Skeletal muscle cell (primary cell): ENCODE measurements at places on chromosomes 5 and 9.

DNA sequence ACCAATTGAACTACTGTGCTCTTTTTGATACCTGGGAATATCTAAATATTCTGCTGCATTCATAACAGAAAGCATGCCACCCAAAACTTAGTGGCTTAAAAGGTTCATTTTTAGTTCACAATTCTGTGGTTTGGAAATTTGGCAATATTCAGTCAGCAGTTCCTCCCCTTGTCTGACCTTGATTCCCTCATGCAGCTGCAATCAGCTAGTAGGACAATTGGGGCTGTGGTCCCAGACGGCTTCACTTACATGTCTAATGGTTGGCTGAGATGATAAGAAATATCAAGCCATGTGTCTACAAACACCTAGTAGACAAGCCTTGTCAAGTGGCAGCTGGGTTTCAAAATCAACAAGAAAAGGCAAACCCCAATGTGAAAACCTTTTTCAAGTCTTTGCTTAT, 51.3 kb downstream of the ANXA1 start:
- DNase-seq = no peak

DNA sequence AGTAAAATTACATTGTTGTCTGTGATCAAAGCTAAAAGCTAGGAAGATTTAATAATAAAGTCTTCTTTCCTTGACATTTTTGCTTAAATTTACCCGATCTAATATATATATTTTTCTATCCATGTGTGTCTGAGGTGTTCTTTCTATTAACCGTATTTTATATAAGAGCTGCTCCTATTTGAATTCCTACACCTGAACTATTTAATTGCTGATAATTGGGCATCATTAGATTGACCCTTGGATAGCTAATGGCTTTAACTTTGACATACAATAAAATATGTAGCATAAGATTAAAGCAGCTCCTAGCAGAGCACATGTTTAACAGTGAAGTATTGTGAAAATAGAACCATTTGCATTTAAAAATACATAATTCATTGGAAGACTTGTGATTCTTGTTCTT, 792.7 kb downstream of the MAT2B start:
- no peak for DNase-seq

GRCh38 chr5:176943816-176944215, 44.7 kb upstream of the HK3 start:
- no peak for DNase-seq

DNA sequence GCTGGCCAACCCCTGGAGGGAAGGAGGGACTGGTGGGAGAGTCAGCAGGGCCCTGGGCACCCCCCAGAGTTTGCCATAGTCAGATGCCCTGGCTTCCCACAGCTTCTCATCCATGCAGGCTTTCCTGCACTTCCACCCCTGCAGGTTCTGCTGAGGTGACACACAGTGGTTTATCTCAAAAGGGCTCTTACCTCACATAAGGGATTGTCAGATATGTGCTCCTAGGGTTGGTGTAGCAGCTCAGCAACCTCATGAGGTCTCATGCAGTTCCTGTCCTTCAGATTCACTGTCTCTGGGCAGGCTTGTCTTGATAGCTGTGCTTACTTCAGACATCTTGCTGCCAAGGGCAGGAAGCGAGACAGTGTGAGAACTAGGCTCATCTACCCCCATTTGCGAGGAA, 143.4 kb downstream of the KDM4C start:
- no peak for DNase-seq

- no peak for DNase-seq
These were observed 12.6 kb downstream of the LIFR start for GRCh38 chr5:38543886-38544285.

- no peak for DNase-seq
These were observed 2.1 kb downstream of the CHSY3 start for GRCh38 chr5:129906177-129906887.

DNA sequence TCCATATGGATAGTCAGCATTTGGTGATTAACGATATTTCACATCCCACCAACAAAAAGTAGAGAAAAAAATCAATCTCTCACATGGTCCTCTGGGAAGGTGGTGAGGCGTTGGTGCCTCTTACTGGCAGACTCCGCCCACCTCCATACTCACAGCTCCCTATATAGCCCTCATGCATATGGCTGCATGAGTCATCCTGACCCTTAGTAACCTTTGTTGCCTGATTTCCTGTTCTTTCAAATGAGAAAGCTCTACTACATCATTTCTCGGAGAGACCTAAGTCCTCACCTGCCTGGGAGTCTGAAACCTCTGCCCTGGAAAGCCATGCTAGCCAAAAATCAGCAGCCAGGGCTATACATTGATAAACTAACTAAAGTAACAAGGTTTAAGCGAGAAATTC, 33.3 kb upstream of the ABCA1 start:
- DNase-seq = peak; percentile 87

GRCh38 chr5:148090773-148091250, 27.0 kb downstream of the SPINK5 start:
- no peak for DNase-seq

GRCh38 chr9:126391713-126392661, 65.4 kb downstream of the MVB12B start:
- DNase-seq = no peak

GRCh38 chr9:131017067-131017466, 8.1 kb downstream of the LAMC3 start:
- no peak for DNase-seq

DNA sequence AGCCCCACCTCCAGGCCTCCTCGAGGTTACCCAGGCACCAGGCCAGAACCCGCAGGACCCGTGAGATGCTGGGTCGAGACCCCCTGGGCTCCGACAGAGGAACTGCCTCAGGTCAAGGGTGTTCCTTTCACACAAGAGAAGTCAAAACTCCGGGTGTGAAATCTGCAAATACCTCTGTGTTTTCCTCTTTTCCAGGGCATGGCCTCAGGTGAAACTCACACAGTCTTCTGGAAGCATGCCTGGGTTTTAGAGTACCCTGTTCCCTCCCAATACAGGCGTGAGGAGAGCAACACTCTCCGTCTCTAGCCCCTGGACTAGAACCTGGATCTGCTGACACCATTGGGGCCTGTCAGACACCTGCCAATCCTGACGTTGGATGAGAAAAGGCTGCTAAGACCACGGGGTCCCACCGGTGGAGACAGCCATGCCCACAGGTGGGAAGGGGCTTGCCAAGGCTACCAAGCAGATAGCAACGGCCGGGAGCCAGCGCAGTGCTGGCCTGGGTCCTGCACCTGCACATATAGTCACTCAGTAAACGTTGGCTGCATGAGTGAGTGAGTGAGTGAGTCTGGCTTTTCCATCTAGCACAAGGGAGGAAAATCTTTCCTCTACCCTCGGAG, 182.0 kb upstream of the PPP1R26 start:
- no peak for DNase-seq

GRCh38 chr5:160375166-160375565, 4.7 kb upstream of the C1QTNF2 start:
- DNase-seq = no peak

- DNase-seq = no peak
These were observed 322.9 kb upstream of the RPS23 start for GRCh38 chr5:82601077-82601476.

DNA sequence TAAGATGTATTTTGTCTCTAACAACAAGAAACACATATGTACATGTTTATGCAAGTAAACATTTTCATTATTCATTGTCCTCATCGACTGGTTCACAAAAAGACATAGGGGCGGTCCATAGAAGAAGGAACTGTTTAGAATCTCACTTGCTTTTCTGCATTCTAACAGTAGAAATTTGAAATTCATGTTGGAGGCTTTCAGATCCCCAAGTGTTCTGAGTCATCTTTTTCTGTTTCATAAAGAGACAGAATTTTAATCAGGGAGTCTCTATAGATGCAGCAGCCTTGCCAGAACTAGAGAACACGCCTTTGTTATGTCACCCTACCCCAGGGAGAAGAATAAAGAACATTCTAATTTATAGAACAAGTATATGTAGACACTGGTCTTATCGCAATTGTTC, 324.3 kb downstream of the GABRG2 start:
- no peak for DNase-seq

DNA sequence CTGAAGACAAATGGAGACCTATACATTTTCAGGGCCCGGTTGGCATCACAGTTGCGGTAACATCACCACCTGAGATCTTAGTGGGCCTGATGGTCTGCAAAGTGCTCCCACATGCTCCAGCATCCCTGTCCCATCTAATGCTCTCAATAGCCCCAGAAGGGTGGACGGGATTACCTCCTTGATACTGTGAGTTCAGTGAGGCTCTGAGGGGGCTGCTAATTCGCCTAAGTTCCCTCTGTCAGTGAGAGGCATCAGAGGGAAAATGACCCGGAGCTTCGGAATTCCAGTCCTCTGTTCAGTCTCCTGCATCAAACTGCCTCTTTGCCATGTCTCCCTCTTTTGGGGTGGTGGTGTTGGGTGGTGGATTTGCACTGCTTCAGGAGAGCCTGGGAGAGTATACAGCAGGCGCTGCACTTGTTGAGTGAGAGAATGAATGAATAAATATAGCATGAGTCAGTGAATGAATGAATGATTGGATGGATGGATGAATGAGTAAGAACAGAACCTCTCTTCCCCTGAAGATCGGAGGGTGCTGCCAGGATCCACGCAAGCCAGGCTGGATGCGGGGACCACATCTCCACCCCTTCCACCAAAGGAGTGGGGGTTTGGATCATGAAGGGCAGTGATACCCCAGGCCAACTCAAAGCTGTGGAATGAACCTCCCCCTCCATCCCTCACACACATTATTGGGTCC, 141.0 kb downstream of the GABBR2 start:
- no peak for DNase-seq

- DNase-seq = no peak
These were observed 138.0 kb upstream of the KCNN2 start for GRCh38 chr5:114223866-114224265.

DNA sequence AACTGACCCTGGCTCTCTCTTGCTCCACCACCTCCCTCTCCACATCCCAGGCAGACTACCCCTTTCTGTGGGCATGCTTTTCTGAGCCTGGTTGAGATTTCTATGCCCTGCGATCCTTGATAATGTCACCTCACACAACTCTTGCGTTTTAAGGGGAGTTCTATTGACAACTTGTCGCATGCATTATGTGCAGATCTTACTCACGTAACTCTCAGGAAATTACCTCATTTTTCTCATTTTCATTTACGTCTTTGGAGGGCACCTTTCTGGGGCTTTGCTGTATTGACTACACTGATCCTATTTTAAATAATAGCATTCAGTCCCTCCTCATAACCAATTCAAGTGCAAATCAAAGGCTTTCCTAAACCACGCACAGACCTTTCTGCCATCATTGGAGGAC, 140.4 kb upstream of the WWC1 start:
- DNase-seq = no peak

- DNase-seq = no peak
These were observed 110.9 kb downstream of the GRIA1 start for GRCh38 chr5:153601377-153601776.

DNA sequence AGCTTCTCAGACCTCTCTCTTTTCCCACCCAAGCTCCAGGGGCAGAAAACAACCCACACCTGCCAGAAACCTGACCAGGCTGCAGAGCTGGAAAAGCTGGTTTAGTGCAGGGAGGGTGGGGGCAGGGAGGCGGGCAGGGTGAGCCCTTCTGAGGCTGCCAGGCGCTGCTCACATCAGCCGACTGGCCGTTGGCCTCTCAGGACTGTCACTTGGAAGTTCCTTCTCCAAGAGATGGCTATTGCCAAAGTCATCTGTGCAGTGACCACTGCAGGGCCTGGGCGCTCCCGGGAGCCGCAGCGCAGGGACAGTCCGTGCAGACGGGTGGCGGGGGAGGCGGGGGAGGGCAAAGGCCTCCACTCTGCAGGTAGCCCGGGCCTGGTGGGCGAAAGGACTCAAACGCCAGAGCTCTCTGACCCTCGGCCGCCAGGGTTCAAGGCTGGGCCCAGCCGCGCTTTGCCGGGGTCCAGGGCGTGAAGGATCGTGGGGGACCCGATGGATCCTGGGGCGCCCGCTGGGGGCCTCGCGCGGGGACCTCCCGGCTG, 205.0 kb upstream of the IER5L start:
- no peak for DNase-seq

DNA sequence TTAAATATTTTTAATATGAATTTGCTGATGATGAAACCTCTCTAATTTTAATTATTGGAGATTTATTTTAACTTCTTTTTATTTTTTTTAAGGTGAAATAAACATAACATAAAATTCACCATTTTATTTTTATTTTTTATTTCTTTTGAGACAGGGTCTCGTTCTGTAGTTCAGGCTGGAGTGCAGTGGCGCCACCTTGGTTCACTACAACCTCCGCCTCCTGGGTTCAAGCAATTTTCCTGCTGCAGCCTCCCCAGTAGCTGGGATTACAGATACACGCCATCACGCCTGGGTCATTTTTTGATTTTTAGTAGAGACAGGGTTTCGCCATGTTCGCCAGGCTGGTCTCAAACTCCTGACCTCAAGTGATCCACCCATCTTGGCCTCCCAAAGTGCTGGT, 402.9 kb downstream of the PRR16 start:
- no peak for DNase-seq

DNA sequence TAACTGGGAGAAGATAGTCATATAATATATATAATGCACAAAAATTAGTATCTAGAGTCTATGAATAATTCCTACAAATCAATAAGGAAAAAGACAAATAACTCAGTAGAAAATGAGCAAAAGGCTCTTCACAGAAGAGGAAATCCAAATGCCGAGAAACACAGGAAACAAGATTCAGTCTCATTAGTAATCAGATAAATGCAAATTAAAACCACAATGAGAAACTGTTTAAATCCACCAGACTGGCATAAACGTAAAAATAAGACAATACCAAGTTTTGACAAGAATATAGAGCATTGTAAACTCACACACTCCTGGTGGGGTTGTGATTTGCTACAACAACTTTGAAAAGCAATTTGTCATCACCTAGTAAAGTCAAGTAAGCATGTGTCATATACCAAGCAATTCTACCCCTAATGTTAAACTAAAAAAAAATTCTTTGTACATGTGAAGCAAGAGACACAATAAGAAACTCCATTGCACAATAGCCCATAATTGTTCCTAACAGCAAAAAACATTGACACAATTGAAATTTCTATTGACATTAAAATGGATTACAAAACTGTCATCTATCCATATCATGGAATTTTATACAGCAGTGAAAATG, 21.0 kb upstream of the UBLCP1 start:
- DNase-seq = no peak

DNA sequence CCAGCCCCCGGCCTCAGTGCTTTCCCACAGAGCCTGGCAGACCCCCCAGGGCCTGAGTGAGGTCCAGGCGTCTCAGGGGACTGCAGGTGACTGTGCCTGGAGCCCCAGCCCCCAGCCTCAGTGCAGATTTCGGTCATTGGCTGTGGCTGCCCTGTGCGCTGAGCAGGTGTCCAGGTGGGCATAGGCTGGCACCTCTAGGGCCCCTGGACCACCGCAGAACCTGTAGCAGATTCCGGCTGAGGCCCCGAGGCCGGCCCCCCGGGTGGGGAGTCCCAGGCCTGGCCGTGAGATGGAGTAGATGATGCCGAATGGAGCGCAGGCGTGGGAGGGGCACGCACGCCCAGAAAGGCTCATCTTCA, 12.1 kb downstream of the EXD3 start:
- no peak for DNase-seq

DNA sequence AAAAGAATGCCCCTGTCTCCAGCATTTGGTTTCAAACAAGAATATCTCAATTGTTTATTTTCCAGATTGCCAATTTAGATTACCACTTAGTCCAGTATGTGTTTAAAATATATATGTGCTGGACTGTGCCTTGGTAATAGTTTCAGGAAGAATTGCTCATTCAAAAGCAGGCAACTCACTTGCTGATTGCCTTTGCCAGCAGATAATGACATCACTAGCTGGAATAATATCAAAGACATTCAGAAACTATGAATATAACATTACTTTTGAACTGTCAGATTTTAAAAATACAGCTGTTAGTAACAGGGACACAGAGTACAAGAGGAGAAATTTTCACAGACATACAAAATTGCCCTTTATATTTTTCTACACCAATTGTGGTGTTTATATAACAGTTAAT, 96.0 kb upstream of the ITGA2 start:
- peak; percentile 56 for DNase-seq

- no peak for DNase-seq
These were observed 8.1 kb downstream of the CDKN2A start for GRCh38 chr9:21985964-21986667.
